B cell (primary cell): ENCODE measurements at places on chromosomes 12 and 14.
A peak's percentile ranks its signal among the peaks of the same experiment; 100 is the strongest.

- no peak for DNase-seq
These were observed 64.5 kb upstream of the VASH1 start for GRCh38 chr14:76696791-76697190.

- DNase-seq: peak; percentile 91
These were observed 30.6 kb downstream of the VCPKMT start for GRCh38 chr14:50085570-50086320.

DNA sequence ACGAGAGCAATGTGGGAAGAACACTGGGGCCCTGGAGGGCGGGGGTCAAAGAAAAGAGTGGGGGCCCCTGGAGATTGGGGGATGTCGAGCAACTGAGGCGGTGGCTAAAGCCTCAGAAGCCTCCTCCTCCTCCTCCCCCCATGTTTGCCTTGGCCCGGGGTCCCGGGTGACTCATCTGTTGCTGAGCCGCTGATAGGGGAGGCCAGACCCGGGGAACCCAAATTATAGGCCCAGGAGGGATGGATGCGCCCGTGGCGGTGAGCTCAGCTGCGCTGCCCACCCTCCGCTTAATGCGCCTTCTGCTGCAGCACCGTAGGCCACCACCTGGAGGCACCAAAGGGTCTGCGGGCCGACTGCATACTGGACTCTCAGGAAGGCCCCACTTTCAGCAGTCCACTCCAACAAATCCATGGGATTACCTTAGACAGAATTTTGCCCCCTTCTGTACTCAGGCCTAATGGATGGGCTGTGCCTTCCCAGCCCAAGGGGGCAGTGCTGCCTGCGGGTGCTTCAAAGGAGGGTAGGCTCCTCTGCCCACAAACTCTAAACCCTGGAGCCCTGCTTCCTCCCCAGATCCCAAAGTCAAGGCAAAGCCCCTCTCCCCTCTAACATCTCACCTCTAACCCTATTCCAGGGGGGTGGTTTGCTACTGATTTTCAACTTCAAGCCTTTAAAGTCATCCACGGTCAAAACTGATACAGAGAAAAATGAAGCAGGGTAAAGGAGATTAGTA, 2.6 kb upstream of the WNT10B start:
- peak; percentile 56 for DNase-seq

DNA sequence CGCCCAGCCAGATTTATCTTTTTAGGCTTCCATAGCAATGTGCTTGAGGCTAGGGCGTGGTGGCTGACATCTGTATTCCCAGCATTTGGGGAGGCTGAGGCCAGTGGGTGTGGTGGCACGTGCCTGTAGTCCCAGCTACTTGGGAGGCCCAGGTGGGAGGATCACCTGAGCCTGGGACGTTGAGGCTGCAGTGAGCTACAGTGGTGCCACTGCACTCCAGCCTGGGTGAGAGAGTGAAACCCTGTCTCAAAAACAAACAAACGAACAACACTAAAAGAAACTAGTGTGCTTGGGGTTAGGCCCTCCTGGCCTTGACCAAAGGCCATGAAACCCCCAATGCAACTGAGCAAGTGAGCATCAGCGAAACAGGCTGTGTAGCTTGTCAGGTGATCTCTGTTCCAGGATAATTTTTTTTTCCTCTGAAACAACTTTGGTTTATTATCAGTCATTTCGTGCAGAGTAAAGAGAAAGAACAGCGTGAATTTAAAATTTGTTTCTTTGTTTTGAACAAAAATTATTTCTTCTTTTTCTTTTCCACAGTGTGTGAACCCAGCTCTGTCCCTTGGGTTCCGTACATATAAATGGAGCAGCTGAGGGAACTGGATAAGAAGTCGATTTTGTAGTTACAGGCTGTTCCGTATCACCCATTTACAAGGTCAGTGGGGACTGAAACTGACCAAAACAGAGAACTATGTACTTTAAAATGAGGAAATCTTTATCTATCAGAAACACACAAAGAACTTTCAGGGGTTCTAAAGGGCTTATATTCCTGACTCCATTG, 8.8 kb upstream of the TUBA1C start:
- no peak for DNase-seq

DNA sequence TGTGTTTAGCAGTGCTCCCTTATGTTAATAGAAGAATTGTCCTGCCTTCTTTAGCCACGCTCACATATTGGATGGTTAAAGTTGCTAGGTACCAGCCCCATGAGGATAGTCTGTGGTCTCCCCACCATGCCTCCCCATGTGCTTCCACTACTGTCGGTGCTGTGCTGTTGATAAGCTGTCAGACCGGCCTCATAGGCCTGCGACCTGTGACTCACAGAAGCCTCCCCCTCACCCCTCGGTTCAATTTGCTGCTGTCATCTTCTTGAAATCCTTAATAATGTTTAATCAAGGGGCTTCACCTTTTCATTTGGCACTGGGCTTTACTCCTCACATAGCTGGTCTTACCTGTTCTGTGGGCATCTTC, 227.2 kb downstream of the NPAS3 start:
- no peak for DNase-seq

- no peak for DNase-seq
These were observed 82.9 kb upstream of the TRHDE start for GRCh38 chr12:72189266-72189665.

DNA sequence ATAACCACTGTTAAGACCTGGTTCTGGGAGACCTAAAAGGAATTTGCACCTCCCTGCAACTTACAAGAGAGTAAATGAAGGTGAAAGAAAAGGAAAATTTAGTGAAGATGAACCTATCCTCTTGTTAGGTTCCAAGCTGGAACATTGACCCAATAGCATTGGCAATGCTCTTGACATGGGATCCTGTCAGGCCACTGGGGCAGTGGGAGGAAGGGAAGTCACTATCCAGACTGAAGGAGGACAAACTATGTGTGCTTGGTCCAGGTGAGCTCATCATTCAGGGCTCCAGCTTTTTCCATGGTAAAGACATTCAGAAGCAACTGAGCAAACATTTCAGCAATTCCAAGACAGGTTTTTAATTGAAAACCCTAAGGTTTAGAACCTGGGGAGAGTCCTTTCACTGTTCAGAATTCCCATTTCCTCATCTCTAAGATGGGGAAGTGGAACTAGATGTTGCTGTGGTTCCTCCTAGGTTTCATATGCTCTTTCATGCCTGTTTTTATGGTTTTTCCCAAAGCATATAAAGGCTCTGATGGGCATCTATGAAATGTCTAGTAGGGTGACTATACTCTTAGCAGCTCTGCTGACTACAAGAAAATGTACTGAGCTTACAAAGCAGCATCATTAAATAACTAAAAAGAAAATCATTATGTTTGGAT, 33.1 kb downstream of the MAPK1IP1L start:
- DNase-seq: no peak

- DNase-seq: no peak
These were observed 1.9 kb downstream of the NGB start for GRCh38 chr14:77268989-77269600.

GRCh38 chr14:32727832-32728231, 210.8 kb upstream of the NPAS3 start:
- no peak for DNase-seq

GRCh38 chr12:79424109-79424721, 266.5 kb downstream of the PAWR start:
- DNase-seq: no peak

DNA sequence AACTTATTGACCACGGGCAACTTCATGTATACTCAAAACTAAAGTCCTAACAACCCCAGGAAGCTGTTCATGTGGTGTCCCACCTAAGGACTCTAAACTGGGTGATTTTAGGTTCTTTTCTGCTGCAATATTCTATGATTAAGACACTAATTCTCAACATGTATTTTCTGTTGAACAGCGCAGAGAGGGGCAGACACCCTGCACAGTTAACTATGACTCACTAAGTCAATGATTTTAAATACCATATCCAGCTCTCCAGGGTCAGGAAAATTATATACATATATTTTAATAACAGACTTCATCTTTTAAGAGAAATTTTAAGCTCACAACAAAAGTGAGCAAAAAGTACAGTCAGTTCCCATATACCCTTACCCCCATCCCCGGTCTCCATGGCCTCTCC, 85.0 kb downstream of the FOXN3 start:
- no peak for DNase-seq

DNA sequence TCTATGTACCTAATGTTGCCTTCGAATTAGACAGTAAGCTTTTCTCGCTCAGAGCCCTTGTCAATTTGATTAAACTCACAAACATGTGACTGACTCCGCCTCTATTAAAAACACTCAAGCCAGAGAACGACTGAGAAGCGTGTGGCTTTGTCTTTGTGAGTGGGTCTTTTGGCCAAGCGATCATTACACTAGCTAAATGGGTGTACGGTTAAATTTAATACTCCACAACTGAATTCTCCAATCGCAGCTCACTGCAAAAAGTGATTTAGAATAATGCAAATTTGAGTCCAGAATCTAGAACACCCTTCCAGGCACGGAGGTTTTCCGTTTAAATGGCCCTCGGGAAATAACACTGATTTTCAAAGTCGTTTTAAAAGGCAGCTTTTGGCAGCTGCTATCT, 253.7 kb downstream of the EFCAB11 start:
- DNase-seq: peak; percentile 18

DNA sequence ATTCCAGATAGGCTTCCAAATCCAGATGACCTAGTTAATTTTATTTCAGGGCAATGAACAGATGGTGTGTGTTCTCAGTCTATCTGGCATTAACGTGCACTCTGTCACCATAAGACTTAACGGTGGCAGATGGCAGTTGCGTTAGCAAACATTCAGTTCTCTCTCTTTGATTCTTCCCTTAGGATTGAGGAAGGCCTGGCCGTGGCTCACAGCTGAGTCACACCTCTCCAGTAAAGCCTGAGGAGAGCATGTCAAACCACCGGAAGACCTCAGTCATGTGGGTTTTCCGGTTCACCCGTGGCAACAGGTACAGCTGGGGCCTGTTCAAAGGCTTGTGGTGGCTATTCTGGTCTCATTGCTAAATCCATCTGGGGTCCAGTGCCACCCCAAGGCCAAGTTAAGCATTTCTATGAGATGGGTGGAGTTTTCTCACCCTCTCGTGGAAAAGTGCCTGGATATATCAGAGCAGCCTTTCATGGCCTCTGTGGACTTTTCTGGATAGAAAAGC, 545.1 kb upstream of the ATP2B1 start:
- DNase-seq: peak; percentile 88

- DNase-seq: peak; percentile 62
These were observed 34.2 kb upstream of the KICS2 start for GRCh38 chr12:64256166-64256800.

GRCh38 chr12:57983146-57983857, 41.9 kb downstream of the ATP23 start:
- DNase-seq: peak; percentile 30

DNA sequence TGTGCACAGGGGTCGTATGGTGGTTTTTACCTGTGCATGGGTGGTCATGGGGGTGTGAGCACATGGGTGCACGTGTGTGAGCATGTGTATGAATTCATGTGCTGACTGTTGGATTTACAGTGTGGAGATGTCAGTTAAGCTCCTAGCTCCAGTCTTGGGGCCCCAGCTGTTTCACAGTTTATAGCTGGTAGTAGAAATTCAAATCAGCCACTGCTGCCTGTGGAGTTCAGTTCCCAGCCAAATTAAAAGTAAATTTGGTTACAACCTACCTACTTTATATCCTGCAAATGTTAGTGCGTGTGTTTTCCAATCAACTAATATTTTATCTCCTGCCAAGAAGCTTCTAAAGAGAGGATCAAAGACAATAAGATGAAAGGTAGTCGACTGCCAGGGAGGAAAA, 56.0 kb upstream of the HSPB8 start:
- no peak for DNase-seq

DNA sequence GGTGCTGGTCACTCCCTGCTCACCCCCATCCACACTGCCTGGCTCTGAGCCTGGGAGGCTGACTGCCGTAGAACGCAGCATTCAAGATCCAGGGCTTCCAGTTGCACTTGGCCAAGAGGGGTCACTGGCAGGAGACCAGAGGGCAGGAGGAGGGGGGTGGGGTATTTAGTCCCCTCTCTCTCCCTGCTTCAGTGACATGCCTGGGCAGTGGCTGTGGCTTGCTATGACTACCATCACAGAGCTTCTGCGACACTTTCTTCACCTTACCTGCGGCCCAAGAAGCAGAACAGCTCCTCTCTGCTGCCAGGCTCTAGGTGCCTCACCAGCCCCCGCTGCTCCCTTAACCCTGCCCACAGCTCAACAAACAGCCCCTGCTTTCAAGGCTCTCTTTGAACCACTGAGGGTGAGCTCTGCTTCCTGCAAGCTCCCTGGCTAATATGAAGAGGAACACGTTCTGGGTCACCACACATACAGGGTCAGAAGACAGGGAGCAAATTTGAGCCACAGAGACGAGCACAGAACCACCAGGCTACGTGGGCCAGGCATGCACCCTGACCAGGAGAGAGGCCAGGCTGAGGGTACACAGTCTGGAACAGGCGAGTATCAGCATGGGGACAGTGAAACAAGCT, 55.7 kb downstream of the ITPK1 start:
- no peak for DNase-seq

GRCh38 chr14:35938770-35939169, 112.6 kb downstream of the BRMS1L start:
- no peak for DNase-seq

- peak; percentile 38 for DNase-seq
These were observed 6.8 kb downstream of the TEDC1 start for GRCh38 chr14:105497671-105498429.

DNA sequence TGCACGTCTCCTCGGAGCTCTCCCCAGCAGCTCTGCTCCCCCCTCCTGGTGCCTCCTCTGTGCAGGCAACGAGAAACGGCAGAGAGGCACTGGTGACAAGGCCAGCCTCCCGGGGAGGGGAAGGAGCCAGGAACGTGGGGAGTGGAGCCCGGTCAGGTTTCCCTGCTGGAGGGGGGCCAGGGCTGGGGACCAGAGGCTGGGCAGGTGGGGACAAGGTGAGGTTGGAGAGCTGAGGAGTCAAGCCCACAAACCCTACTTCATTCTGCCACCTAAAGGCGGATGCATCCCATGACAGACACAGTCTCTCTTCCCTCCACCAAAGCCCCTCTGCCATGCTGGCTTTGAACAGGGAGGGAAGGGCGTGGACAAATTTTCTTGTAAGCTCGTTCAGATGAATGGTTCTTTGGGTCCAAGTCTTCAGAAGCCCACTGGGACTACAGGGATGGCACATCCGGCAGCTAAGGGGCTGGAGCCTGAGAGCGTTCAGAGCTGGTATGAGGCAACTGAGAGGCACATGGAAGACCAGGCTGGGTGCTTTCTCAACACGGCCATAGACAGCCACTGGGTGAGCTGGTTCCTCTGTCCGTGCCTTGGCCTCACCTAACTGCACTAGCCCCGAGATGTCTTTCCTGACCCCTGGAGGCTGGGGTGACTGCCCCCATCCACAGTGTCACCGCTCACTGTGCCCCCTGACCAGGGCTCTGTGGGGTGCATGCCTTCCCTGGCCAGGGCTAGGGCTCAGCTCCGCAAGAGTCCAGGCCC, 105.9 kb downstream of the RBM19 start:
- DNase-seq: no peak

GRCh38 chr14:77301103-77301502, 19.6 kb downstream of the POMT2 start:
- peak; percentile 77 for DNase-seq
